ENCODE measurements at places on chromosomes 2 and 18.

DNA sequence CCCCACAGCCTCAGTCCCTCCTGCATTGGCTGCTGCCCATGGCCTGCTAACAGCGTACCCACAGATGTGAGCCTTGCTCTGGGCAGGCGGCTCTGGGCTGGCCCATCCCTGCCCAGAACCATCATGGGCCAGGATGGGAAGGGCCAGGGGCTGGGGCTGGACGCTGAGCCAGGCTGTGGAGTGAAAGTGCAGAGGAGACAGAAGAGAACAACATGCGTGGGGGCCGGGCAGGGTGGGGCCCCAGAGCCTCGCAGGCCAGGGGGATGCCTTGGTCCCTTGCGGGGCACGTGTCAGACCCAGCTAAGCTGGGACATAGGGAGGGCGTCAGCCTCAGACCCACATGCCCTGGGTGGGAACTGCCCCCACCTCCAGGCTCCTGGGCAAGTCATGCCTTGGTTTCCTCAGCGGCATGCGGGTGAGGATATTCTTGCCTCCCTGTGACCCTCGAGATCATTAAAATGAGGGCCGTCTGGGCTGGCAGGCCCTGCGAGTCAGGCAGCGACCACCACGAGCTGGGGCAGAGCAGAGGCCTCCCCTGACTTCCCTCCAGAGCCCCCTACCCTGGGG, 27.3 kb downstream of the GPC1 start:
- DNase-seq = no peak

- DNase-seq = no peak
Observed at GRCh38 chr2:9377461-9378097, 45.7 kb downstream of the ITGB1BP1 start.

GRCh38 chr18:54032412-54032811, 192.1 kb downstream of the MBD2 start:
- no peak for DNase-seq

DNA sequence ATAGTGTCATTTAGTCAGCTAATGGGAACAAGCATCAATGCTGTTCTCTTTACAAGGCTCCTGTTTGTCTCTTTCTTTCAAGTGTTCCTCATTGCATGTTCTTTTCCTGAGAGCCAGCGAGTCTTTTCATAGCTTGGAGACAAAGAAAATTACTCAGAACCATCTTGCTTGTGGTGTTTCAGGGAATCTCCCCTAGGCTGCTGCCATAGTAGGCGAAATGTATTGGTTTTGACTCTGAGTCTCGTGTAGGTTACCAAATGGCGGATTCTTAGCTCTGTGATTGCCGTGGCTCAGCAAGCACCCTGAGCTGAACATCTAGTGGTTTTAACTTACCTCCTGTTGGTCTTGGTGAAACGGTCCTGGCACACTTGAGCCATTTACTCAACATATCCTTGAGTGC, 68.7 kb downstream of the RHBDD1 start:
- no peak for DNase-seq

GRCh38 chr18:22613788-22614187, 196.1 kb upstream of the CTAGE1 start:
- no peak for DNase-seq

GRCh38 chr18:76451396-76452331, 43.4 kb downstream of the ZNF516 start:
- DNase-seq = peak; percentile 62

DNA sequence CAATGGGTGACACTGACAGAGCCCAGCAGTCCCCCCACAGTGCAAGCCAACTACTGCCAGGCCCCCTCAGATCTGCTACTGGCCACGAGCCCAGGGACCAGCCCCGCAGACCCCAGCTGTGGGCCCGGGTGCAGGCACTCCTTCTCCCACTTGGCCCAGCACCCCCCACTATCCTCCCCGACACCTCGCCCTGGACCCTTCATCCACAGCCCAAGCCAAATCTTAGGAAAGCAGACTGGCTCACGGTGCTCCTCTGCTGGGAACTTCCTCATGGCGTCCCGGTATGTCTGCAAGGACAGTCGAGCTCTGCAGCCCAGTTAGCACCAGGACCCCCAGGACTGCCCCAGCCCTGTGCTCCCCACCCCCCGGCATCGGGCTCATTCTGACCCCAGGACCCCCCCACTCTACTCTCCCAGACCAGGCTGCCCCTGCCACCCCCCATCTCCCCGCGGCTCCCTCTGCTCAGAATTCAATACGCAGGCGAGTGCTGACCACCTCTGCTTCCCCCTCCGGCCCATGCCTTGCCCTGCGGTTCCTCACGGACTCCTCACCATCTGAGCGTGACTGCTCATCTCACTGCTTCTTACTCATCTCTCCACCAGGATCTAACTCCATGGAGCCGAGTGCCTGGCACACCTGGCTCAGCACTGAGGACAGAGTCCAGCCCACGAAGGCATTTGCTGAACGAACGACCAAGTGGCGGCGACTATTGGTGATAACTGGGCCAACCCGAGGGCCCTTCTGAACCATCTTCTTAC, 85.7 kb downstream of the PXDN start:
- peak; percentile 65 for DNase-seq

- no peak for DNase-seq
Observed at GRCh38 chr2:178530625-178531142, 50.4 kb downstream of the PLEKHA3 start.

DNA sequence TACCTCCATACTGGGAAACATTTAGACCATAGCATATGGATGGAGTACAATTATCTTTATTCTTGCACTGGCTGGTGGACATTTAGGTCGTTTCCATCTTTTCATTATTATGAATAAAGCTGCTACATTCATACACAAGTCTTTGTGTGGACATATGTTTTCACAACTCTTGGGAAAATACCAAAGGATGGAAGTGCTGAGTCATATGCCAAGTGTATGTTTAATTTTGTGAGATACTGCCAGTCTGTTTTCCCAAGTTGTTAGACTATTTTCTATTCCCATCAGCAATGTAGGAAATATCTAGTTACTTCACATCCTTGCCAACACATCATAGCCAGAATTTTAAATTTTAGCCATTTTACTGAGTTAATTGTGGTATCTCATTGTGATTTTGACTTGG, 91.5 kb downstream of the GALNT13 start:
- no peak for DNase-seq

DNA sequence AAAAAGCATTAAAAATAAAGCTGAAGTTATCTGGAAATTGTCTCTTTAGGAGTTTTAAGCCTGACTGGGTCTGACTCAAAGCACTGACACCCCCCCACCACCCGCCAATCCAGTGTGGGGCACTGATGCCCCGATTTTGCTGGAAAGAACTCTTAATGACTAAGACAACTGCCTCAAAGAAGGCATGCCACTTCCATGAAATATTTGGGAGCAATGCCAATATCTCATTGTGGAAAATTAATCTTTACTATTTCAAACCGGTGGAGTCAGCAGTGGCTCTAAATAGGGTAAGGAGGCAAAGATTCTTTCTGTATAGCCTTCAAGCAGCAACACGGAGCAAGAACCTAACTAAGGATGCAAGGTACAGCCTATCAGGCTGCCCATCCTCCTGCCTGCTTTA, 4.5 kb downstream of the FKBP7 start:
- no peak for DNase-seq

DNA sequence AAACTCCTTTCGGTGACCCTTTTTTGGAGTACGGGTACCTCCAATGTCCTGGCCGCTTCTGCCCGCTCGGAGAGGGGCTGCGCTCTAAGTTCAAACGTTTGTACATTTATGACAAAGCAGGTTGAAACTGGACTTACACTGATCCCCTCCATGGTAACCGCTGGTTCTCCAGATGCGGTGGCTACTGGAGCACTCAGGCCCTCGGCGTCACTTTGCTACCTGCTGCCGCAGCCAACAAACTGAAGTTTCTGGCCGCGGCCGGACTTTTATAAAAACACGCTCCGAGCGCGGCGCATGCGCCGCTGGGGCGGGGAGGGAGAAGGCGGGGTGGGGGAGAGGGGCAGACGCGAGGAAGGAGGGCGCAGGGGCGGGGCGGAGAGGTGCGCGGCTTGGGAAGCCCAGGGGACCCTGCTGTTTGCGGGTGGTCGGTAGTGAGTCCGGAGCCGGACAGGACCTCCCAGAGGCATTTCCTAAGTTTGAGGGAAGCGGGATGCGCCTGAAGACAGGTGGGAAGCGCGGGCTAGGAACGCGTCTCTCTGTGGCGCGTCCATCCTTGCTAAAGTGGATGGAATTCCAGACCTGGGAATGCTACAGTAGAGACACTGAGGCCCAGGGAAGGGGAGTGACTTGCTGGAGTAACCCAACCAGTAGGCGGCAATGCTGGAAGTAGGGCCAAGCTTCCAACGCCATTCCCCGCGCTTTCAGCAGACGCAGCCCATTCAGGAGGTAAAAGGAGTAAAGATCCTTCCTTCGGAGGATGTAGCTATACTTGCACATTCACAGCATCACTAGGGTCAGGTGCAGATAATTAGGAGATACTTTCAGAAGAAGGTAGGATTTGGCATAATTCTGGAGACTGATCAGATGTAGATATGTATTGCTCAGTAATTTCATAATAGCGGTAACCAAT, at the start of gene CXCR4:
TSS of gene CXCR4 (minus strand) at position 241 of the 910 bp plus-strand sequence. CDS start at position 152, 89 bp downstream.
- no peak for DNase-seq

DNA sequence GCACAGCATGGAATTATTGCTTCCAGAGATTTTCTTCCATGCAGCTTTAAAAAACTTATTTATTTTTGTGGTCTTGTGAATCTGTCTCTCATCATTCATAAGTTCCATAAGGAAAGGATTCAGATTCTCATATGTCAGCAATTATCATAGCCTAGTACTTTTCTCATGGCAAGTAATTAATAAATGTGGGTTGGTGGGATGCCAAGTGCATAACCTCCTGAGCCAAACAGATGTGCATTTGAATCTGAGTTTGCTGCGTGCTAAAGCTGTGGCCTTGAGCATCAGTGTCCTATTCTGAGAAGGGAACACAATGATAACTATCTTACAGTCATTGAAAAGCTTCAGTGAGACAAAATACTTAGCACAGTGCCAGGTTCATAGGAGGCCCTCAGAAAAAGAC, 331.9 kb downstream of the PDE11A start:
- DNase-seq = no peak

DNA sequence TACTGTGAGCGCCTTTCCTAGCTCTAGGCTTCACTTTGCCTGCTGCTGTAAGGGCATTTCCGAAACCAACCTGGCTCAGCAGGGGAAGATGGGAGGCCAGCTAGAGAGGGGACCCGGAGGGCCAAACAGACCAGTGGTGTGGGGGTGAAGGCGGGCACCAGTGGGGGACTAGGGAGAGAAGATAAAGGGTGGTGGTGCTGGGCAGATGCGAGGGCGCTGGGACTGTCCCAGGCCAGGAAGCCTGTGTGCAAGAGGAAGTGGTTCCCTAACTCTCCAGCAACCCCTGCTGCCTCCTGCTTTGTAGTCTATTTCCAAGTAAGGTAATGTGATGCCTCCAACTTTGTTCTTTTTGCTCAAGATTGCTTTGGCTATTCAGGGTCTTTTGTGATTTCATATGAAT, 73.1 kb downstream of the DNAH7 start:
- DNase-seq = no peak

DNA sequence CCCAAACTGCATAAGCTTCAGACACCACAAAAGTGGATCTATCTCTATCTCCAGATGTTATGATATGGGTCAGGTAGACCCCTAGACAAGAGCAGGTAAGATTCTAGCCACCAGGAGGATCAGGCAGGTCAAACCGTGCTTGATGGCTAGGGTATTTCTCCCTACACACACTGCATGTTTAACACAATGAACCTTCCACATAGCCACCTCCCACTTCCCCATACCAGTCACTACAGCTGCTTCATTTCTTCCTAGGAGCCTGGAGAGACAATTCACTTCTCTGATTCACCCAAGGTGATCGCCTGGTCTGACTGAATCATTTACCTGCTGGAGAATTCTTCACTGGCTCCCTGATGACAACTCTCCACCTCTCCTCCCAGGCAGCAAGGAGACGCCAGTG, 66.0 kb upstream of the MYCN start:
- DNase-seq = no peak

DNA sequence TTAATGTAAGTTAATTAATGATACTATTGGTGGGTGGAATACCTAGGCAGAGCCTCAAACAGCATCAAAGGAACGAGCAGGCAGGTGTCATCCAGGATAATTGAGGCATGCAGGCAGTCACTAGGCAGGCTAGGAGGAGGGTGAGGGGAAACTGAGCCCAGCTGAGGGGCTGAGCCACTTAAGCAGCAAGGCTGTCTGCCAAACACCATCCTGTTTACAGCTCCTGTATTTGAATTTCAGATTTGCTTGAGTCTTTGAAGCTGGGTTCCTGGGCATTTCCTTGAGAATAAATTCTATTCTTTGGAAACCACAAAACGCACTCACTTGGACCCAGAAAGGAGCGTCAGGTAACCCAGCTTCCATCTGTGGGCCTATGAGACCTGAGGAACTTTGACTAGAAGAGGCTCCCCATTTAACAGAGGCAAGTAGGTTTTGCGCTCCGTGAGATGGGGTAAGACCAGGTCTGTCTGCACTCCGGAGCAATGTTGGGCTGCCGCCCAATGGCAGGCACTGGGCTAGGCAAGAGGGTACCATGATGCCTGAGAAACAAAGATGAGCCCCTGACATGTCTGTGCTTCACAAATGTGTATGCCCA, 2.0 kb downstream of the EDAR start:
- no peak for DNase-seq

DNA sequence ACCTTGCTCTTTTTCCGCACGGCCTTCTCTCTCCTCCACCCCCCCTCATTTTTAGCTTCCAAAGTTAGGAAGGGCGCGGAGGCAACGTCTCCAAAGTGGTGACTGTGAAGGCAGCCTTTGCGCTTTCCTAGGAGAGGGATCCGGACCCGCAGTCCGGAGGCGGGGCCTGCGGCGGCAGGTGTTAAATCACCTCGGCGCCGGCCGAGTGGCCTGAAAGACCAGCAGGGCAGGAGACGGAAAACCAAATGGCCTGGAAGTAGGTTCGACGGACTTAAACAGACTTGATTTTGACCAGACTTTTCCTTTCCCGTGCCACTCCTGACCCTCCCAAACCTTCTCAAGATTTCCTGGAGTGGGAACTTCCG, 615 bp downstream of the GORASP2 start:
- DNase-seq = peak; percentile 77

- DNase-seq = no peak
Observed at GRCh38 chr2:16671760-16672159, 6.1 kb upstream of the CYRIA start.

DNA sequence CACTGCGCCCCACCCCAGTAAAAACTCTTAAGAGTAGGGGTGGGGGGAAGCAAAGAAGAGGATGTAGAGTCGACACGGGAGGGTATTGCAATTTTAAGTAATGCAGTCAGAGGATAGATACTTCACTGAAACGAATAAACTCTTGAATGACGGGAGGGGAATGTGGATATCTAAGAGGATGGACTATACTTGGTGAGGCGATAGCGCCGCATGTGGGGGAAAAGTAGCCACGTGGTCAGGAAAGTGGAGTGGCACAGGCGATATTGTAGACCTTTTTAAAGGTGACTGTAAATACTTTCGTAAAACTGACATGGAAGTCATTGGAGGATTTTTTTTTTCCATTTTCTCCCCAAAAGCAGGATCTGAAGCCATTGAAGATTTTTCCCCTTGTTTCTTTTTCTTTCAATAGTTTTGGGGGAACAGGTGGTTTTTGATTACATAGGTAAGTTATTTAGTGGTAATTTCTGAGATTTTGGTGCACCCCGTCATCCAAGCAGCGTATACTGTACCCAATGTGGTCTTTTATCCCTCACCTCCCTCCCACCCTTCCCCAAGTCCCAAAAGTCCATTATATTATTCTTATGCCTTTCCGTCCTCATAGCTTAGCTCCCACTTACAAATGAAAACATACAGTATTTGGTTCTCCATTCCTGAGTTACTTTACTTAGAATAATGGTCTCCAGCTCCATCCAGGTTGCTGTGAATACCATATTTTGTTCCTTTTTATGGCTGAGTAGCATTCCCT, 13.8 kb downstream of the CLK1 start:
- DNase-seq = no peak

GRCh38 chr2:170113168-170113894, 64.6 kb upstream of the MYO3B start:
- no peak for DNase-seq
